ENCODE measurements at places on chromosomes 7 and 10.

DNA sequence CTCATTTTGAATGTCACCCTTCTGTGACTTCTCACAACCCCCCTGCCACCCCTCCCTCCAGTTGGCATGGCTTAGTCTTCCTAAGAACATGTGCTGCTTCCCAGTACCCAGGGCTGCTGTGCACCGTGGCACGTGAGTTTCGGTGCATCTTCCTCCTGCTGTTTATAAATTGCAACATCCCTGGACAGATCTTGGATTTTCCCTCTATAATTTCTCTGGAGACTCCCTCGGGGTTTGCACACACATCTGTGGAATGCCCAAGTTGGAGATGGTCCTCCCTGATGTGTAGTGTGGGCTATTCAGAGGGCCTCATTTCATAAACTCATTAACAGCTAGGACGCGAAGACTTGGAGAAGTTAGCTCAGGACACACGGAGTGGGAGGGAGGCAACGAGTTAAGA is 52.9 kb downstream of the IKZF1 start:
- DNase-seq, result no peak

GRCh38 chr7:40219917-40220316 is 85.1 kb downstream of the SUGCT start:
- DNase-seq, result no peak

DNA sequence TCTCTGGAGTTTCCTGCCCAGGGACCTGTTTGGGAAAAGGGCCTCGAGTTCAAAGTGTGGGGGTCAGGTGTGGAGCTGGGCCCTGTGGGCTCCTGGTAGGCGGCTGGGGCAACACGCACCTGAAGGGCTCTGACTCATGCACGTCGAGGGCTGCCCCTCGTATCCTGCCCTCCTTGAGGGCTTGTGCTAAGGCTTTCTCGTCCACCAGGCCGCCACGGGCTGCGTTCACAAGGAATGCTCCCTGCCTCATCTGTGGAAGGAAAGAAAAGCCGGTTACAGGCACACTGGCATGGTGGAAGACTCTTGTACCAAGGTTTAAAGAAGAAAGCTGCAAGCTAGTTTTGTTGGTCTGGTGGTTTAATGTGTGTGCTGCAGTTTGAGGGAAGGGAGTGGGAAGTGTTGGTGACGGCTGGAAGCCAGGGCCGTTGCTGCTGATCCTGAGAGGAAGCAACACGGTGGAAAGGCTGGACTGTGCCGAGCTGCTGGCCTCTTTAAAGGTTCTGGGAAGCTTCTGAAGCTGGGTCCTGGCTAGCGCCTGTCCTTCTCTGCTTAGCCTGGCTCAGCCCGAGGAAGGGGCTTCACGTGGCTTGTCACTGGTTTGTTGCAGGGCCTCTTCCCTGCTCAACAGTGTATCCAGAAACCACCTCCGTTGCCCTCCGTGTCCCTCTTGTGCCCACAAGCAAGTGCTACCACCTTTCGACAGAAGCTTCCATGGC is 52.0 kb downstream of the ZRANB1 start:
- no peak for DNase-seq

DNA sequence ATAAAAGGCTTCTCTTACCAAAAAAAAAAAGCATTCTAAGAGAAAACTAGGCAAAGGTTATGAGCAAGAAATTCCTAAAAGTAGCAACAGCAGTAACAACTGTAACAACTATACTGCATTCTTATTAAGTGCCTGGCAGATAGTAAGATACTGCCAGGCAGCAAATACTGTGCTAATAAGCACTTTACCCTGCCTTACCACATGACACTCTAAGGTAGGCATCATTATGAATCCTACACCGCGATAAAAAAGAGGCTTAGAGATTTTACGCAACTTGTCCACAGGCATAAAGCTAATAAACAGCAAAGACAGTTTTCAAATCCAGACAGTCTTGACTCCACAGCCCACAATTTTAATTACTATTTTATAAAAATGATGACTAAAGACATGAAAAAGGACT is 83.2 kb downstream of the USP6NL start:
- DNase-seq, result no peak

GRCh38 chr7:118642396-118642795 is 417.9 kb downstream of the ANKRD7 start:
- DNase-seq, result no peak

GRCh38 chr10:102738692-102739121 is 5.0 kb upstream of the WBP1L start:
- DNase-seq, result no peak

DNA sequence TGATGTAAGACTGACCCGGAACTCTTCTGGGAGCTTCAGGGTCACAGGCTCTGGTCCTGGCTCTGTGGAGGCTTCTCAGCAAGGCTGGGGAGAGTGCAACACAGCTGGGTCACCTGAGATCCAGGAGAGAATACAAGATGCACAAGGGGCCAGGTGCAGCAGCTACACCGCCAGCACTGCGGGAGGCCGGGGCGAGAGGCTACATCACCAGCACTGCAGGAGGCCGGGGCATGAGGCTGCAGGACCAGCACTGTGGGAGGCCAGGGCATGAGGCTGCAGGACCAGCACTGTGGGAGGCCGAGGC is 44.3 kb downstream of the PDGFA start:
- DNase-seq, result no peak

DNA sequence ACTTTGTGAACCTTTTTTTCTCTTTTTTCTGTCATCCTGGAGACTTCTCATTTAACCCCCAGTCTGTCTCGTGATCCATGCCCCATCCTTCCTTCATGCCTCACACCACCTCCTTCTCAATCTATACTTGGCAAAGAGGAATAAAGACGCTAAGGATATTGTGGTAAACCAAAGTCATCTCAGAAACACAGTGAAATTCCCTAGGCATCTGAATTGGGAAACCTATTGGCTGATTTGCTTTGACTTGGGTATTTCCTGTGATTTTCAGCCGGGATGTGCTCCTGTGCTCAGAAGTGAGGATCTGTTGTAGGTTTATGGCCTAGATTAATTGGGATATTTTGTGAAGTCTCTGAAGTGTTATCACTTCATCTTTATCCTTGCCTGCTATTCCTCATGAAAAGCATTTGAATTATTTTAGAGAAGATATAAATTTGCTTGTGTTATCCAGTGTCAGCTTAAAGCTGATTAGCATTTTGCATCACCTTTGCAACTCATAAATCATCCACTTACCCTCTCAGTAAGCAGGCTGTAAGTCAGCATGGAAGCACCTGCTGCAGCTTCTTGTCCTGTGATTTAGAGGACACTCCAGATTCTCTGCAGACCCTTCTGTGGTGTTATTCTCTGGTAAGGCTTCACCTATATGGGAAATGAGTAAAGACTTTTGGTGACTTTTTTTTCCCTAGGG is 138.0 kb downstream of the AUTS2 start:
- DNase-seq, result no peak

DNA sequence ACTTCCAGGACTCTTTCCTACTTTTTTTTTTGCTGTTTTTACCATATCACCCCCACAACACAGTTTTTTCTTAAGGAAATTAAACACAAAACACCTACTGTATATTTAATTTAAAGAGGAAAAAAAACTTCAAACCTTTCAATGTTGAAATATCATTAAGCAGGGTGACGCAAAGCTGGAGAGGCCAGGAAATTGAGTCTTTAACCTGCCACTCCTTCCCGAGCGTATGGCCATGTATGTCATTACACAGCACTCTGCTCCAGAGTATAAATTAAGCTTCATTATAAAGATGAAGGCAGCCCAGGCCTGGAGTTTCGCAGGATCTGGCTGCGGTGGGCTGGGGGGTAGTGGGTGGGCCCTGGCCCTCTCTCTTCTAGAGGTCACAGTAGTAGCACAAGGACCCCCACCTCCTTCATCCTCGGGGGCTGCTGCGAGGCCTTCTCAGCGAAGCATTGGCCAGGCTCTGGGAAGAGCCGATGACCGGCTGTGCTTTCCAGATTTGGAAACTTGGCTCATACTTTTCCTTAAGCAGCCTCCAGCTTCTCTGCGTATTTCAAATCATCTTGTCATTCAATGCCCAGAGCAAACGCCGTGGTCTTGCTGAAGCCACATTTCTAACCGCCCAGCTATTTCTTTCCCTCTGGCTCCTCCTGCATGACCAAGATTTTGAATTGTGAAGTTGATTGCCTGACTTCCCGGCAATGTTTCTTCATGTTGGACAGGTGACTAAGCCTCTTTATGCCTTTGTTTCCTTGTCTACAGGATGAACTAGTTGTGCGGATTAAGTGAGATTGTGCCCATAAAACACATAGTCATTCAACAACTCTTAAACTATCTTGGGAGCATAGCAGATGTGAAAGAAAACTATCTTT is 765.1 kb downstream of the SUGCT start:
- DNase-seq, result no peak

GRCh38 chr7:33494474-33494873 is 365.1 kb downstream of the BBS9 start:
- DNase-seq, result no peak

- DNase-seq, result no peak
These were observed 76.1 kb upstream of the NPS start for GRCh38 chr10:127472976-127473375.

DNA sequence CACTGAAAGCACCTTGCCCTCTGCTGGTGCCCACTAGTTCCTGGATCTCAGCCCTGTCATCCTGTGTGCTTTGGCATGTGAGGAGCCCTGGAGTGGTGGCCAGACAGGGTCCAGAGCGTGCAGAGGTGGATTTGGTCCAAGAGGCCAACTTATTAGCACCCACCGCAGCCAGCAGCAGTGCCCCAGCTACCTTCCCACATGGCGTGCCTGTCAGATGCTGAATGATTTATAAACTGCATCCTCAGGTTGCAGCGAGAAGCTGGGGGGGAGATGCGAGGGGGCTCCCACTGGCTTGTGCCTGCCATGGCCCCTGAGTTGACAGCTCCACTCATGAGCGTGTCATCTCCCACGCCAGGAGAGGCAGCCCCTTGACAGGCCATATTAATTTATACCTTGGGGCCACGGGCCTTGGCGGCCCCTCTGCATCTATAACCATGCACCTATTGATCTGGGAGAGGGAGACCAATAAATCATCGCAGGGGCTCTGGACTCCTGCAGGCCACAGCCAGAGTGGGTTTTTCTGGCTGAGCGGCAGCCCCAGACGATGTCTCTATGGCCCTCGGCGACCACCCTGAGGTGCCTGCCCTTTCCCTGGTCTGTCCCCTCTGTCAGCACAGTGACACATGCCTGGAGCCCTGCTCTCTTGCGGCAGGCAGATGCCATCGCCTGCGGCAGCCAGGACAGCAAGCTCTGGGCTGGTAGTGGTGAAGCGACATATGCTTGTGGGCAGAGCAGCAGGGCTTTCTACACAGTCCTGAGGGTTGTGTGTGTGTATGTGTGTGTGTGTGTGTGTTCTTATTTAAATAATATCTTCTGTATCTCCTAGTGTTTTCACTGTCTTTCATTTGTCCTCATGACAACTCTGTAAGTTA is 120.8 kb downstream of the CDH23 start:
- no peak for DNase-seq

DNA sequence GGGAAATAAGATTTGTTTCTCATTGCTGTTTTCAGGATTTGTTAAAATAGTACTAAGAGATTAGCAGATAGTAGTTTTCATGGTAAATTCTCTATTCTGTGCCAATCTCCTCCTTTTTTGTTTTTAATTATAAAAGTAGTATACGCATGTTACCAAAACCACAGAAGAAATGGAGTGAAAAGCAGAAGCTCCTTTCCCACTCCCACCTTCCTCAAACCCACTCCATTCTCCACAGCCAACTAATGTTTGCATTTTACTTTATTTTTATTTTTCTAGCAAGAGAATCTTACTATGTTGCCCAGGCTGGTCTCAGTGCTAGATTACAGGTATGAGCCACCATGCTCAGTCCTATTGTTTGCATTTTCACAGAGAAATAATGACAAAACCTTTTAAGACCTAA is 4.5 kb upstream of the LRMDA start:
- DNase-seq, result no peak

GRCh38 chr10:55820478-55820877 is 540.6 kb downstream of the ZWINT start:
- no peak for DNase-seq

GRCh38 chr7:43735403-43735801 is 6.1 kb upstream of the COA1 start:
- DNase-seq, result no peak

DNA sequence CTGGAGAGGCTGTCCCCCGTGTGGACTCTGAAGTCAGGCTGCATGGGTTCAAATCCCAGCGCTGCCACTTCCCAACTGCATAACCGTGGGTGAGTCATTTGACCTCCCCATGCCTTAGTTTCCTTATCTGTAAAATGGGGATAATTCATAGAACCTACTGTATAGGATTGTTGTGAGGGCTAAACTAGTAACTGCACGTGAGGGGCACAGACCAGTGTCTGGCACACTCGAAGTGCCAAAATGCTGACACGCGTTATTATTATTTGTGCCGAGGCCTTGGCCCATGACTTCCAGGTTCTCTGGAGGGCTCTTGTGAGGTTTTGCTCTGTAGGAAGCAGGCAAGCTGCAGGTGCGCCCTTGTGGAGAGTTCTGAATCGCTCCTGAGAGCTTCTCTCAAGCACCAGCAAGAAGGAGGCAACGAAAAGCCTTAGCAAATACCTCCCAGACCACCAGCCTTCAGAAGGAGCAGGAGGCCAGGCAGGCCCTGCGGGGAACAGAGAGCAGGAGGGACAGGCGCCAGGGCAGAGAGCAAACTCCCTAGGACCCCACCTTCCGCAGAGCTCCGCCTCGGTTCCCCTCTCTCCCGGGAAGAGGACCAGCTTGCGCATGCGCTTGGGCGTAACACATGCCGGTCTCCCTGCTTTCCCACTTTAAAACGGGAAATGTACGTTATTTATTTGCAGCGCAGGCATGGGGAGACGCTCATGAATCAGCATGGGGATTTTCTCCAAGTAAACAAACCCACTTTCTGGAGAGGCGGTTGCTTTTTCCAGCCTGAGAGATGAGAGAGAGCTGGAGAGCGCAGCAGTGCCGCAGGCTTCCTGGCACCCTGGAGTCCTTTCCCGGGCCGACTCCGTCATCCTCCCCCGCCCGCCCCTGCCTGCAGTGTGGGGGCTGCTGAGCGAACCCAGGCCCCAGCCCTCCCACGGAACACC is 39.6 kb downstream of the SORCS3 start:
- DNase-seq, result no peak

DNA sequence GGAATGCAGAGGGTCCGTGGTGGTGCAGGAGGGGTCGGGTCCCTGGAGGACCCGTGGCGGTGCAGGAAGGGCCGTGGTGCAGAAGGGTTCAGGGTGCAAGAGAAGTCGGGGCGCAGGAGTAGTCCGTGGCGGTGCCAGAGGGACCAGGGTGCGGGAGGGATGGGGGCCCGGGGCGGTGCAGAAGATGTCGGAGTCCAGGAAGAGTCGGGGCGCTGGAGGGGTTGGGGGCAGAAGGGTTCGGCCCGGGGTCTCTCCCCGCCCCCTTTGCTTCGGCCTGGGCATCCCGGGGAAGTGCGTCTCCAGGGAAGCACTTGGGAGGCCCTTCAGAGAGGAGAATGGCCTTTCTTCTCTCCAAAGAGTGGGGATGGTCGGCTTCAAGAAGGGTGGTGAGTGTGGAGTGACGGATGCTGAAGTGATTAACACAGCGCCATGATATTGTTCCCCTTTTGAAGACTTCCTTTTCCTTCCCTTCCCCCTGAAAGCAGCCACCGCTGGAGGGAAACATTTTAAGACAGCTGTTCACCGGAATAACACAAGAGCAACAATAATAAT is 997 bp downstream of the WDR37 start:
- DNase-seq, result no peak

GRCh38 chr10:72257051-72257892 is 16.5 kb upstream of the DDIT4 start:
- DNase-seq, result no peak

Measured in stimulated activated CD4-positive, alpha-beta T cell treated with anti-CD3 and anti-CD28 coated beads, Interleukin-1b, Interleukin-23, amount 100 ng/mL, for 1 hour (primary cell).